HFFc6 (cell line): ENCODE measurements at places on chromosomes 7 and 10.

DNA sequence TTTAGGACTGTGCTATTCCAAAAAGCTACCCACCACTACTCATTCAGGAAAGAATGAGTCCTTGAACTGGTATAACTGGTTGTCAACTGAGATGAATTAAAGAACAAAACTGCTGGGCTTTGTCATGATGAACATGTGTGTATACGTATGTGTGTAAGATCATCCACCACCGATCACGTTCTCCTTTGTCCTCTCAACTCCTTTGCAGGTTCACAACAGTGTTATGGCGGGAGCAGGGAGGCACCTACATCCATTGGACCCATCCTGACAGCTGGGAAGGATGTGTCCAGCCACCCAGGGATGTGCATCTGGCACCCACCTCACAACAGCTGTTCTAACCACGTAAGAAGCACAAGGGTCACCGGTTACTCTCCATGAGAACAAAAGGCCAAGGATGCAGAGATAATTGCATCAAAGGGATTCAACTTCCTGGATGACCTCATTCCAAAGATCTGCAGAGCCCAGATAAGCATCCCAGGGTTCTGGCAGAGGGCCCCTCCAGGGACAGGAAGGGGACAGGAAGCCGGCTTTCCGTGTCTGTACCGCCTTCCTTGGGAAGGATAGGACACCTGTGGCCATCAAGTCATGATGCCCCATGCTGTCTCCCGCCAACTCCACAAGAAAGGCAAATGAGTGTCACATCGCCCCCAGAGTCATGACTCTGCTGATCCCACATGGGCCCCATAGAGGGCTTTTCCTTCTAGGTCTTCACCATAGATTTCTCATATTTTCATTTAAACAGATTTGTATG lies 66.1 kb downstream of the STEAP1B start:
- DNase-seq: peak; percentile 22

- peak; percentile 48 for DNase-seq
Measured at GRCh38 chr10:112244197-112244596, 39.0 kb upstream of the TECTB start.

DNA sequence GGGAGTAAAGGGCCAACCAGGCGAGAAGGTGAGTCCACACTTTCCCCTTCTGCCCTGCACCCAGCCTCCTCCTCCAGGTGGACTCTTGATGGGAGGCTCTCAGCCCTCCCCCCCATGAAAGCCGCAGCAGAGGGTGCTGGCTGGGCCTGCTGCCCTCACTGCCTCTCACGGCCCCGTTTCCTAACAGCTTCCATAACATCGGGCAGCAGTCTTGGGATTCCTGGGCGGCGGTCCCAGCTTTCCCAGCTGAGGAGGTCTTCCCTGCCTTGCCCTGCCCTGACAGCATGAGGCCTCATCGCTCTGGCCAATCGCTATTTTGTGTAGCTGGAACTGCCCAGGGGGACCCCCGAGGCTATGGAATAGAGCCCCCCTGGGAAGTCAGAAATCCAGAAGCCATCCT lies 76.3 kb downstream of the COL13A1 start:
- no peak for DNase-seq

DNA sequence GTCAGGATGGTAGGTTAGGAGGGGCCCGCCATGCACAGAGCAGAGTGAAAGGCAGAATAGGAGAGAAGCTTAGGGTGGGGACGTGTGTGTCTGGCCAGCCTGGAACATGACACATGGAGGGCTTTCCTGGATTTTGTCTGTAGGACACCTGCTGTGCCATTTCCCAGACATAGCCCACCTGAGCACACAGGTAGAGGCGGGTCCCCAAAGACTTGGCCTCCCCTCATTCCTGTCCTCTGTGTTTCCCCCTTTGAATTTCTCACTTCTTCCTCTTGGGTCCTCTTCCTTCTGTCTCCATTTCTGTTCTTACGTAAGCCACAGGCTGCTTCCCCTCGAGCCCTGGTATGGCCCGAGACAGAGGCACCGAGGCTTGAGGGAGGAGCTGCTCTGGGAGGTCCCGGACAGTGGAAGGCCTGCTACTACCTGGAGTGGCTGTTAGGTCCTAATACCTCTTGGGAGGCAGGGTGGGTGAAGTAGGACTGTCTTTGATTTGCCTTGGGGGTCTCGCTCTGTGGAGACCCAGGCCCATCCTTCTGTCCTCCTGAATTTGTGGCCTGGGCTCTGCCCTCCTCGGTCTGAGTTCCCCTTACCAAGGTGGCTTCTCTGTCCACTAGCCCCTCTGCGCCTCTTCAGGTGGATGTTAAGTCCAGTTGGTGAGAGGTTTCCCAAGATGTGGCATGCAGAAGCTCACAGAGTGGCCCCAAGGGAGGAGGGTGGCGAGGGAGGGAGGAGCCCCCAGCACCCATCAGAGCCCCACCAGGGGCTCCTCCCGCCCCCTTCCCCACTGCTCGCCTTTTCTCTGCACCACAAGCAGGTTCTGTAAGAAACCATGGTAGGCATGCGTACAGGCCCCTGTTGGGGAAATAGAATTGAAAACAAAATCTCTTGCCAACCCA lies 5.5 kb downstream of the ZNF775 start:
- no peak for DNase-seq

GRCh38 chr10:71615538-71616329 lies 103.8 kb downstream of the C10orf105 start:
- DNase-seq: no peak

- no peak for DNase-seq
Measured at GRCh38 chr10:101771380-101771779, 4.5 kb downstream of the FGF8 start.

- DNase-seq: peak; percentile 98
Measured at GRCh38 chr10:21292763-21293517, 232.5 kb downstream of the SKIDA1 start.

GRCh38 chr10:52997007-52997406 lies 224.4 kb upstream of the MBL2 start:
- no peak for DNase-seq

GRCh38 chr7:64884085-64884912 lies 18.8 kb upstream of the ZNF273 start:
- no peak for DNase-seq

- DNase-seq: no peak
Measured at GRCh38 chr7:25575634-25576033, 347.3 kb upstream of the NPVF start.

GRCh38 chr10:131429942-131430341 lies 118.4 kb upstream of the TCERG1L start:
- DNase-seq: no peak

DNA sequence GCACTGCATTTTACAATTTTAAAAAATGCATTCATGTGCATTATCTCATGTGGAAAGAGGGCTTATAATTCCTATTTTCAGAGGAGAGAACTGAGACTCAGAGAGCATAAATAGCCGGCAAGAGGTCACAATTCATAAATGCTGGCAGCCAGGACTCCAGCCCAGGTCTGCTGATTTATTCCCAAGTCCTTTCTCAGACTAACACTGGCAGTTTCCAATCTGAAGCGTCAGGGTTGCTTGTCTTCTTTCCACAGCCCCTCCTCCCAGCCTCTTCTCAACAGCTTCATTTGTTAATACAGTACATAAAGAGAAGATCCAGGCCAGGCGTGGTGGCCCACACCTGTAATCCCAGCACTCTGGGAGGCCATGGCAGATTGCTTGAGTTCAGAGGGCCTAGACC lies 108.9 kb downstream of the PARD3 start:
- DNase-seq: no peak

DNA sequence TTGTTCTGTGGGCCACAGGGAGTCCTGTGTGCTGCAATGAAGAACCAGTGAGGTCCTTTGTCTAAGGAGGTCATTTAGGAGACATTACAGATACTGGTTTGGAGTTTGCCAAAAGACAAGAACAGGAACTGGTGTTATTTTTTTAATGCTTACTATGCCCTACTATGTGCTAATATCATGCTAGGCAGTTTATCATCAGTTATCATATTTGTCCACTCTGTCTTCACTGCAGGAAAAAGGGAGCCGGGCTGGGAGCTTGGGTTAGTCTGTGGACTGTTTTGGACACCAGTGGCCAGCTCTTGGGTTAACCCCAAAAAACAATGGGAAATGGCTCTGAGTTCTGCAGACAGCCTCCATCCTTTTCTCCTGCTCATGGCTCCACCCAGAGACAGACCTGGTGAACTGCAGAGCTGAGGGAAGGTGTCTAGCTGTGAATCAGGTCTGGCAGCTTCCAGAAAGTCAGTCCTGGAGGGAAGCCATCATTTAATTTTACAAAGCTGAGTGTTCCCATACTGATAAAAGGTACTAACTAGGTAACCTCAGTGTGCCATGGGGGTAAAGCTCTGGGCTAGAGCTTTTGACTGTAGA lies 101.2 kb upstream of the ZNF746 start:
- peak; percentile 40 for DNase-seq
